ENCODE measurements at places on chromosomes 2 and 18. TPM values are rescaled to one million over a fixed set of nuclear protein-coding genes. Genes with fewer than 3 reads are reported as not detected.

PLEKHH2 gene
- total RNA-seq = 57.9 TPM

G6PC2 gene
- not detected for total RNA-seq

DNA sequence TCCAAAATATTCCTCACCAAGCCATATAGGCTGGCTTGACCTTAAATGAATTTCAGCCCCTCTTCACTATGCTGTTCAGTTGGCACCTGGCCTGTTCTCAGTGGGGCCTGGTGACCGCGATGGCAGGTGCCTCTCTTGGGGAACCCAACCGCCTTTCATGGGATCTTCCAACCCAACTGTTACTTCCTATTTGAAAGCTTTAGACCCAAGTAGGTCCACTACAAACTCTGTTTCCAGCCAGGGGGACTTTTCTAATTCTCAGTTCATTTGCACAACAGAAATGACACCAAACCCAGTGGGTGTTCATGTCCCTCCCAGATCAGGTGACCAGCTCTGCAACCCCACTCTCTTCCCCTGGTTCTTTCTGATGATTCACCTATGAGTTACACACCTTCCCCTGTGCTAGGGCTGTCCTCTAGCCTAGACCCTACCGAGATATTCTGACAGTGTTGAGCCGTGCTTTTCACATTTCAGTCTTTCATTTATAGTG is 35.6 kb upstream of the NDUFV2 start:
- no peaks in the 10 kb centered on the region for H3K4me1 ChIP-seq
- H3K27ac ChIP-seq = no peak overlapping the region
- H3K36me3 ChIP-seq = no peaks in the 10 kb centered on the region
- H3K4me3 ChIP-seq = no peak overlapping the region
- no peaks in the 10 kb centered on the region for H3K27me3 ChIP-seq
- no peak for DNase-seq

- no peak for DNase-seq
- H3K4me1 ChIP-seq = no peaks in the 10 kb centered on the region
- no peak overlapping the region for H3K4me3 ChIP-seq
These were observed 19.6 kb upstream of the WDR75 start for GRCh38 chr2:189421644-189422043.

DNA sequence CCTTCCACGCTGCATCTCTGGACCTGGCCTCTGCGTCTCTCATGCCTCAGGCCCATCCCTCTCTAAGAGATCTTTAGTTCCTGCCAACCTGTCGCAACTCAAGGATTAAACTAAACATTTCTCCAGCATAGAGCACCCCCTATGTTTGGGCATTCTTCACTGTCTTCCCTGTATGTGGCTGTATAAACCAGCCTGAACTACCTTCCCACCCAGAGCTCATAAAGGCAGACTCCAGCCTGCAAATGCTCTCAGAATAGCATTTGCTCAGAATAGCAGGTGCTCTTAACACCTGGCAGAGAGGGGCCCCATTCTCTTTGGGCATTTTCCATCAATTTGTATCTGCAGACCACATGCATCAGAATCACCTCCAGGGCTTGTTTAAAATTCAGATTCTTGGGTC is 83.4 kb downstream of the EHD3 start:
- H3K27ac ChIP-seq = no peak overlapping the region
- no peak for DNase-seq
- H3K27me3 ChIP-seq = no peaks in the 10 kb centered on the region
- H3K36me3 ChIP-seq = no peaks in the 10 kb centered on the region
- H3K4me1 ChIP-seq = peaks cover 12% of the 10 kb centered on the region

GRCh38 chr2:223949241-223949840 is 4.2 kb upstream of the WDFY1 start:
- H3K4me3 ChIP-seq = no peak overlapping the region
- no peaks in the 10 kb centered on the region for H3K36me3 ChIP-seq
- DNase-seq = no peak
- no peak overlapping the region for H3K27ac ChIP-seq

DNA sequence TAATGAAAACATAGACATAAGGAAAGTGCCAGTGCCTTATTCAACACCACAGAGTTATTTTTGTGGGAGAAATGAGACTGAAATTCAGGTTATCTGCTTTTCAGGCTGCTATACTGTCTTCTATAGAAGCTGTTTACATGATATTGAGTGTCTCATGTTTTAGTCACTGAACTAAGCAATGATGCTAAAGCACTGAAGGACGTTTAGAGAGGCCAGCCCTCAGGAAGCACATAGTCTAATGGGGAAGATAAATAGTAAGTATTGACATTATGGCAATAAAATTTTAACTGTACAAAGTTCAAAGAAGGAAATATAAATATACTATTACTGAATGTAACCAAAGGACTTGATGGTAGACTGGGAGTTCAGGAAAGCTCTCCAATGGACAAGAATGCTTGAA is 186.4 kb upstream of the ZC3H15 start:
- no peaks in the 10 kb centered on the region for H3K36me3 ChIP-seq
- no peak overlapping the region for H3K4me3 ChIP-seq
- H3K4me1 ChIP-seq = no peaks in the 10 kb centered on the region
- H3K27me3 ChIP-seq = no peaks in the 10 kb centered on the region

All from sigmoid colon (tissue), 7 donors.